ENCODE measurements at places on chromosomes 6 and 20.

DNA sequence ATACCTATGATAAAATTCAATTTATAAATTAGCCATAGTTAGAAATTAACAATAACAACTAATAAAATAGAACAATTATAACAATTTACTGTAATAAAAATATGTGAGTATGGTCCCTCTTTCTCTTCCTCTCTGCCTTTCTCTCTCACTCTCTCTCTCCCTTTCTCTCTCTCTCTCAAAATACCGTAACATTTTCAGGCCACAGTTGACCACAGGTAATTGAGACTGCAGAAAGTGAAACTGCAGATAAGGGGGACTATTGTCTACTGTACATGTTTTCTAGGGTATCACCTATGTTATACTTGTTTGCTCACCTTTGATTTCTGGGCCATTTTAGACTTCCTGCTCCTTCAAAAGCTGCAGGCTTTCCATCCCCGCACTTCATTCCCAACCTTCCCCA lies 46.8 kb downstream of the LY86 start:
- DNase-seq: no peak

DNA sequence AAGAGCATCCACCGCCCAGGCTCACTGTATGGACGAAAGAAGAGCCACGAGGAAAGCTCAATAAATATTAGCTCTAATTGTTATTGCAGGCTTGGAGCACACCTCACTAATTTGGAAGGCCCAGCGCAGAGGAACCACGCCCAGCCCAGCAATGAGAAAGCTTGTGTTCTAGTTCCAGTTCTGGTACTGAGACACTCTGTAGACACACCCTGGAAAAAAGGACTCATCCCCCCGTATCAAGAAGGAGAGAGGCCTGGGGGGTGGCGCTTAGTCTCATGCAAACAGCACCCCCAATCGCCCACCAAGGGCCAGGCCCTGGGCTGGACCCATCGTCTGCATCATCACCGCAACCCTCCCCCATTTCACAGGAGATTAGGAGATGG lies 156.9 kb downstream of the BMP7 start:
- DNase-seq: no peak

GRCh38 chr6:165090242-165090641 lies 219.2 kb downstream of the C6orf118 start:
- no peak for DNase-seq

DNA sequence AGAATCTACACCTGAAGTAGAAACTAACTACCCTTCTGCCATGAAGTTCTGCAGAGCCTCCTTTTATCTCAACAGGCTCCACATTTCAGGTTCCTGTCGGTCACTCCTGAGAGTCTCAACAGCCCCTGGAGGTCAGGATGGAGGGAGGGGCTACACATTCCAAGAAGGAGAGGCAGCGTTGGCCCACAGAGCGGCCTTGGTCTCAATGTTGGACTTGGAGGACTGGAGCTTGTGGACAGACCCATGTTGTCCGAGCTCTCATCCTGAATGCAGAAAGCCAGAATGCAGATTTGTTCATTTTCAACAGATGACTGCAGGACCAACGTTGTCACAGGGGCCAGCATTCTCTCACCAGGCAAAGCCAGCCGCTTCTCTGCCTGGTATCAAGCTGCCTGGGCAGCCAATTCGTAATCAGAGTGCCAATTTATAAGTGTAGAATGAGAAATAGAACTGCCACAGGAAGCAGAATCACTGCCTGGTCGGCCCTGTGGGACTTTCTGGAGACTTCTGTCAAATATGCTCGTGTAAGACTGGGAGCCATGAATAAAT lies 212.5 kb upstream of the SNX9 start:
- DNase-seq: no peak

- peak; percentile 52 for DNase-seq
Observed at GRCh38 chr20:48904566-48905296, 16.8 kb upstream of the ARFGEF2 start.

DNA sequence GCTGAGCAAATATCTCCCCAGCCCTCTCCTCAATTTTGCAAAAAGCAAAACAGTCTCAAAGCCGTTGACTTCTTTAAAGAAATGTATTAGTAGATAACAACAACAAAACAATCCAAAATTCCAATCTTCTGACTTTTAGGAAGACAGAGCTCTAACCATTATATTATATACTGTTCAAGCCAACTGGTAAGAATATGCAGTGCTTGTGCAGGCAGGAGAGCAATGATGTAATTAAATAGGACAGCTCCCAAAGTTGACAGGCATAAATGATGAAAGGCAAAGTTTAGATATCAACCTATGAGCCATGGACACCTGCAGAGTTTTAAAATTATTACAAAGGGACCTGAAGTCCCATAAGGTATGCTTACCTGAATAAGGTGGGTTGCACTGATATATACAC lies 16.6 kb upstream of the CEP85L start:
- DNase-seq: no peak

DNA sequence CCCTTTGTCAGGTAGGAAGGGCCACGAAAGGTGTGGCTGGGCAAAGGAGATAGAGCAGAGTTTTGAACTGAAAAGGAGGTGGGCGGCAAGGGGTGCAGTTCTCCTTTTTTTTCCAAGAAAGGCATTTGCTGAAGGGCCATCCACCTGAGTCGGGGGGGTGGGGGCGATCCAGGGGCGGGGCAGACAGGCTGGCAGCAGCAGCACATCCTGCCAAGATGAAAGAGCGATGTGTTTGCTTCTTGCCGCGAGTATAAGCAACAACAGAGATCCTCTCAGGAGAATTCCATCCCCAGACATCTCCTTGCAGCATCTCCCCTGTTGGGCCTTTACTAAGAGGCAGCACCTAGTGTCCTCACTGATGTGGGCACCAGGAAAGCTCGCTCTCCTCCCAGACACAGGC lies 516.5 kb downstream of the CD83 start:
- DNase-seq: no peak

DNA sequence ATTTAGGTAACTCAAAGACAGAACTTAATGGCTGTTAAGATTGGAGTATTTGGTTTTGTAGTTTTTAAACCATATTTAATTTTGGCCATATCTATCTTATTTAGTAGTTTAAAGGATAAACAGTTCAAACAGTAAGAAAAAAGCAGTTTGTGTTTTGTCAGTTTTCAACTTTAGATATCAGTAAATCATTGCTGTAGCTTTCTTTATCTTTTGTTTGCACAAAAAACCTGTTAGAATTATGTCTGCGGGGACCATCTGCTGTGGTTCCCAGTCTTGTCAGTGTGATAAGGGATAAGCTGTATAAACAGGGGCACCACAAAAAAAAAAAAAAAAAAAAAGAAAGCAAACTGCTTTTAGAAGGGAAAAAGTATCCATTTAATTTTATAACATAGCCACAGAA lies 40.9 kb downstream of the CDKAL1 start:
- no peak for DNase-seq

DNA sequence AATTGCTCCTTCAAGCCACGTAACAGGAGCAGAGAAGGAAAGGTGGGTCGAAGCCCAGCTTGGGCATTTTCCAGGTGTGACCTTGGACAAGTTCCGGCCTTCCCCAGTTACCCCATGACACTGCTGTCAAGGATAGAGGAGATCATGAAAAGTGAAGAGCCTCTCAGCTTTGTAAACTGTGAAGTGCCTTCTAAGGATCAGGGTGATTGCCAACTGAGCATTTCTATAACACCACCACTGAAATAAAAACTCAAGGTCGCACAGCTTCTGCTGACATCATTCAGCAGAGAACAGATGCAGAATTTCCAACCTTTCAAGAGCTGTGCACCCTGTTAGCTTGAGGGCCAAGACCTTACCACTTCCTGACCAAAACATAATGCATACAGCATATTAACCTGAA lies 24.0 kb upstream of the ZMYND8 start:
- no peak for DNase-seq

- no peak for DNase-seq
Observed at GRCh38 chr20:41177636-41178035, 40.3 kb downstream of the PLCG1 start.

DNA sequence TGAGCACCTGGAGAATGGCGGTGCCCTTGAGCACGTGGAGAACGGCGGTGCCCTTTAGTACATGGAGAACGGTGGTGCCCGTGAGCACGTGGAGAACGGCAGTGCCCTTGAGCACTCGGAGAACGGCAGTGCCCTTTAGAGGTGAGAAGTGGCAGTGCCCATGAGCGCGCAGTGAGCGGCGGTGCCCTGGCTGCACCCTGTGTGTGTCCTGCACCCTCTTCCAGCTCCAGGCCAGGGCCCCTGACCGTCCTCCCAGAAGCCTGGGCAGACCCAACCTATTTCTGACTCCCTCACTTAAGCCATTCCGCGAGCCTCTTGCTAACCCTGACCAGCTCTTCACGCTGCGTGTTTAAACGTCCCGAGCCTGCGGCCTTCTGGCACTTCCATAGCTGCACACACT lies 151.3 kb downstream of the DLL1 start:
- DNase-seq: no peak

DNA sequence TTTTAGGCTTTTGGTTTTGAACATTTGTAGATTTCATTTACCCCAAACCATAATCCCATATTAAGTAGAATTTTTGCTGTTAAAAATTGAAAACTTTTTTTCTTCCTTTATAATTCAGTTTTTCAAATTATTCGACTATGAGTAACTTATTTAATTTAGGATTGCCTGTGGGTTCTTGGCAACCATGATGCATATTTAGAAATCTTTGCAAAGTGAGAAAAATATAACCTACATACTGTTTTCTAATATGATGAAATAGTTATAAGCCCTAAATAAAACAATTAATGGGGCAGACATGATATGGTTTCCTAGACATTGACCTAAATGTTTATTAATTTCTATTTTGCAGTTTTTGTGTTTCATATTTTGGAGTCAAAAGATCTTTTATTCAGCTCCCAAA lies 23.6 kb downstream of the NEDD9 start:
- DNase-seq: no peak

DNA sequence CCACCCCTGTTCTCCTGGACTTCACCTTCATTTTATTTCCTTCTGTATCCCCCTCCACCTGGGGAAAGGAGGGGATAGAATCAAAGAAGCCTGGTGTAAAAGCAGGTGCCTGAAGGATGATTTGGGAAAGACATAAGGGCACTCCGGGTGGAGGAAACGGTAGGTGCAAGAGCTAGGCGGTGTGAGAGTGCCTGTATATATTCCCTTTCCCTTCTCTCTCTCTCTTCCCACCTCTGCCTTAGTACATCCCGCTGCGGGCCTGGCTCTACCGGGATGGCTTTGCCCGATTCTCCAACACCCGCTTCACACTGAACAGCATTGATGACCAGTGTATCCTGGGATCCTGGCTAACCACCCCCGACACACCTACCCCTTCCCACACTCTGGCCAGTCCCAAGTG lies 26.2 kb downstream of the PDRG1 start:
- DNase-seq: no peak

DNA sequence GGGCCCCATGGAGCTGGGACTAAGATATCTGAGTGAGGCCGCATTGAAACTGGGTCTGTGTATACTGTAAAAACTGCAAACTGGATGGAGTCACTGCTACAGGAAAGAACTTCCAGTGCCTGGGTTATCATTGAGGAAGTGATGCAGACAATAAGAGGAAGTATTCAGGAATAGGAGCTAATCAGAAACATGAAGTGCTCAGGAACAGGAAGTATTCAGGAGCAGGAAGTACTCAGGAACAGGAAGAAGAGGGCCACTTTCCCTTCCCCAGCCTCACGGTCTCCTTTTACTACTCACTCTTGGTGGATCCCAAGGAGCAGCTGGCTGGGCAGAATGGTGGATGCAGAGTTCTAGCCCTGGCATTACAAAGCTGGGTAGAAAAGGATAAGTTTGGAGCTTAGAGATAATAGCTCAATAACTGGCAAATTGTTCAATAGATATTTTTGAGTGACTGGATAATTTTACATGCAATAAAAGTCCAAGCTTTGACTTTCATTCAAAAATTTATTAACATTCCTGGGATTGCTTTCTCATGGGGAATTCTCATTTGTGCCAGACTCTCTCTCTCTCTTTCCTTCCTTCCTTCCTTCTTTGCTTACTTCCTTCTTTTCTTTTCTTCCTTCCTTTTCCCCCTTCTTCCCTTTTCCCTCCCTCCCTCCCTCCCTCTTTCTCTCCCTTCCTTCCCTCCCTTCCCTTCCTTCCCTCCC lies 82.2 kb upstream of the PAX1 start:
- DNase-seq: no peak

Data from stimulated activated naive CD4-positive, alpha-beta T cell treated with Interleukin-2 at 50 U/mL for 16 hours (primary cell).